HFFc6 (cell line): ENCODE measurements at places on chromosomes 6 and 20.

DNA sequence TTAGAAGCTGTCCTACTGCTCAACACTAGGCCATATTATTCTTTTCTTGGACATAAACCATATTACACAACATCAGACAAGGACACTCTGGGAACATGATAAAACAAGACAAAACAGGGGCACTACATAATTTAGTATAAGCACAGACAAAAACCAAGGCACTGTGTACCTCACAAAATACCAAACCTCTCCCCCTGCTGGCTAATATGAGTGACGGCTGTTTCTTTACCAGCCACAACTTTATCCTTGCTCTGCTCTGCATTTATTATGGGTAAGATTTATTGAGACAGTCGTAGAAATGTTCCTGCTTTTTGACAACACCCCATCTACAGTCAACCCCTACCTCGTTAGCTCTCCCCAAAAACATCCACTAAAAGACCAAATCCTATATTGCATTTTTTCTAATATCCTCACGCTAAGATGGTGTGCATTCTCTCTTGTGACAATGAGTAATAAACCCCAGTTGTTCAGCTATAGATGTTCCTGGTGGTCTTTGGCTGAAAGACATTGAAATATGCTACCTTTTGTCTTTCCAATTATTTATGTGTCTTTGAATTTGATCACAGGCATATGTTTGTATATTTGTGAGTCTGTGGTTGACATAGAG, 23.8 kb upstream of the POLR1H start:
- DNase-seq, result peak; percentile 15
- no peaks in the 10 kb centered on the region for H3K27me3 ChIP-seq
- peaks cover 5% of the 10 kb centered on the region; the same call in 1 of the 2 replicates for H3K36me3 ChIP-seq
- no peak overlapping the region for H3K4me3 ChIP-seq
- H3K4me1 ChIP-seq, result no peaks in the 10 kb centered on the region

DNA sequence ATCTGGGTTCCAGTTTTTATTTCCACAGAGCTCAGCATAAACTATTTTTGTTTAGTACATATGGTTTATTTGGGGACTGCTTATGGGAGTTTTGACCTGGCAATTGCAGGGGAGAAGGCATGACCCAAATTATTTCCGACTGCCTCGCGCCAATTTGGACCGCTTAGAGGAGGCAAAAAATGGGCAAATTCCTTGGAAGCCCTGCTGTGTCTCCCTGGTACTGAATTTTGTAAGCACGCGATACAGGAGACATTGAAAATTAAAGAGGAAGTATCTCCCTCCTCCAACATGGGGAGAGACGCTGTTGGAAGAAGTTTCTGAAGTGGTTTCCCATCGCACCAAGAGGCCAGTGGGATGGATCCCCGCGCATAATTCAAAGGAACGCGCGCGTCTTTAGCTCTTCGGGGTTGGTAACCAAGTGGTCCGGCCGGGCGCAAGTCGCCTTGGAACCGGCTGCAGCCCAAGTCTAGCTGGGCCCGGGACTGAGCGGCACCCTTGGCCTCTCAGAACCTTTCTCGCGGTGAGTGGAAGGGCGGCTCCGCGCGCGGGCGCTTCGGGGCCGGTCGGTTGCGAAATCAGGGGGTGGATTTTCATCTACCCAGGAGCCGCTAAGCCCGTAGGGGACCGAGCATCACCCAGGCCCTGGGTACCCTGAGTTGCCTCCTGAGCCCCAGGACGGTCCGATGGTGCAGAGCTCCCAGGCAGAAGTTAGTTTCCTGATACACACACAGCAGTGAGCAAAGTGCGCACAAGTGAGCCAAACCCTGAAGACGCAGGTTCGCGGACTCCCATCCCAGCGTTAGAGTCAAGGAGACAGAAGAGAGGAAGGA, 6.2 kb downstream of the NKX2-2 start:
- H3K4me3 ChIP-seq, result peak overlapping the region; percentile 0; the same call in 1 of the 2 replicates
- peaks cover 33% of the 10 kb centered on the region for H3K4me1 ChIP-seq
- peaks cover 44% of the 10 kb centered on the region for H3K27me3 ChIP-seq
- no peak overlapping the region for H3K27ac ChIP-seq
- no peak for DNase-seq

DNA sequence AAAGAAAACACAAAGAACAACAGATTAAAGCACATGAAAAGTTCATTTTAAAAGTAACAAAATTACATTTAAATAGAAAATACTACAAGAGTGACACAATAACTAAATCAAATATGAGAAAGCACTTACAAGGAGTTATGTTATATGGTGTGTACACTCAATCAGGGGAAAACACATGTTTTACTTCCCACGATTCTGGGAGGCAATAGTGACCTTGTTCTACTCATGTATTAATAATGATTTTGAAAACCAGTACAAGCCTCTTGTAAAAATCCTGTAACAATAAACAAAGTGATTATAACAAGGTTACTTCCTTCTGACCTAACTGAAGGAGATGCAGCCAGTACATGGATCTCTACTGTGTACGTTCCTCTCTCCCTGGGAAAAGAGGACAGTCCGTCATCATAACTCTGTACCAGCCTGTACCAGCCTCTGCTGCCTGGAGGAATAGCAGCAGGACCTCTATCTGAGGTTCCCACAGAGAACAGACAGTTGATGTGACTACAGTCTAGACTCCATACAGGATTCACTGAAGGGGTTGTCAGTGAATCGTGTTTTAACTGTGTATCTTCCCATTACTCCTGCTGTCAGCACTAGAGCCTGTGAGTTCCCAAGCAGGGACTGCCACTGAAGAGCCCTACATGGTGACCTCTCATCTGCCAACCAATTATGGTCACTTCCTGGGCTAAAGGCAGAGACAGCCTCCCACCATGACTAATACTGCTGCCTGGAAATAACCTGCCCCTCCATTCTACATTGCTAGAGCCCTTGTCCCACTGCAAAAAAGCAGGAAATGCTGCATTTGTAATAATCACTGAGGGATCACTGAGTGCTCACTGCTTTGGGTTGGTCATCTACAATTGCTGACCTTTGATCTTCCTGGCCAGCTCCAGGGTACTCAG, 149.7 kb downstream of the KIF16B start:
- no peak overlapping the region for H3K4me3 ChIP-seq
- no peaks in the 10 kb centered on the region; the same call in 1 of the 2 replicates for H3K27me3 ChIP-seq
- no peak overlapping the region for H3K27ac ChIP-seq

DNA sequence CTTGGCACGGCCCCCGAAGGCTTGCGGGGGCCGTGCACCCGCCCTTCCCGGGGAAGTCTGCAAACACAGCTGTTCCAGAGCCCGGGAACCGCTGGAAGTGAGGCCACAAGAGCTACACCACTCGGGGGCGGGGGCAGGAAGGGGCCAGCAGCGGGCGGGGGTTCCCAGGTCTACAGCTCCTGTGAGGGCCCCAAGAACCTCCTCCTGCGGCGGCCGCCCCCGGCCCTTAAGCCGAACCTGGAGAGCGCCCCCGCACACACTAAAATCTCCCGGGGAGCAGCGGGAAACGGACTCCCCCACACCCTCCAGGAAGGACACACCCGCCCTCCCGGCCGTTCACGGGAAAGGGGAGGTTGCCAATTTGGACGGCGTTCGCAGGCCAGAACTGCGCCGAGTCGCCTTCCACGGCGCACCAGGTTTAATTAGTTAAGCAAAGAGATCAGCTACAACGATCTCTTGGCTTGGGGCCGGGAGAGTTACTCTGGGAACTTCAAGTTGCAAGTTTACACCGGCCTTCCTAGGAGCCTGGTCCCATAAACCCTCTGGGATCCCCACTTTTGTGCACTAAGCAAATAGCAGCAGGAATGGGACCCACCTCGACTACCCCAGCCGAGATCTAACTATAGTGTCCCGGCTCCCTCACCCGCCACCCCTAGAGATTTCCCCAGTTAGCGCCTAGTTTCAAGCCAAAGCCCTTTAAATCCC, 1.7 kb downstream of the JAG1 start:
- peaks cover 14% of the 10 kb centered on the region for H3K4me1 ChIP-seq
- peak; percentile 23 for DNase-seq
- peaks cover 9% of the 10 kb centered on the region for H3K27me3 ChIP-seq

DNA sequence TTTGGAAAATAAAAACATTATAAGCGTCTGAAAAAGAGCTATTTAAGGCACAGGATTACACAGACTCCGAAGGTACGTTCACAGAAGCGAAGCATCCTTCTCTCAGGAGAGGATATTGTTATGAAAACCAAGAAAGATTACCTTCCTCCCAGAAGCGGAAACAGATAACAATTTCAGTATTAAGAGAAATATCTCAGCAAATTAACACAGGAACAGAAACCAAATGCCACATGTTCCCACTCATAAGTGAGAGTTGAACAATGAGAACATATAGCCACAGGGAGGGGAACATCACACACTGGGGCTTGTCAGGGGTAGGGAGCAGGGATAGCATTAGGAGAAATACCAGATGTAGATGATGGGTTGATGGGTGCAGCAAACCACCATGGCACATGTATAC, 109.7 kb downstream of the CDK19 start:
- no peak overlapping the region for H3K4me3 ChIP-seq
- peaks cover 38% of the 10 kb centered on the region for H3K4me1 ChIP-seq
- no peak for DNase-seq
- no peaks in the 10 kb centered on the region for H3K36me3 ChIP-seq

DNA sequence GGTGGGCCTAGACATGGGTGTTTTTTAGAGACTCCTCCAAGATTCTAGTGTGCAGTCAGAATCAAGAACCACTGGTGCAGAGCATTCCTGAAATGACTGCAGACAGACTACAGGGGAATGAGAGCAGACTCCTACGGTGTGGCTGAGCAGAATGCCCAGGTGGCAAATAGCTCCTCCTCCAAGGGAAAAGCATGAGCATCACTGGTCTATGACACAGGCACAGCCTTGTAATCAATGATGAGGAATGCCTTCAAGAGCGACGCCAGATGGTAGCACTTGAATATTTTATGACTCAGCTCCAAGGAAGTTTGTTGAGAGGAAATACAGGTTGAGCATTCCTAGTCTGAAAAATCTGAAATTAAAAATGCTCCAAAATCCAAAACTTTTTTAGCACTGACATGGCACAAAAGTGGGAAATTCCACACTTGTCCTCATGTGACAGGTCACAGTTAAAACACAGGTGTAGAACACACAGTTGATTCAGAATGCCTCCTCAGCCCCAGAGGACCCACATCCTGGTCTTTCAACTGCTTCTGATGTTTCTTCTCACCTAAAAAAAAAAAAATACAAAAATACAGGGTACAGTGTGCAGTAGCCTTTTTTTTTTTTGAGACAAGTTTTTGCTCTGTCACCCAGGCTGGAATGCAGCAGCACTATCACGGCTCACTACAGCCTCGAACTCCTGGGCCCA, 10.6 kb upstream of the FAM8A1 start:
- H3K4me1 ChIP-seq, result peaks cover 12% of the 10 kb centered on the region
- peak overlapping the region; percentile 49 for H3K27ac ChIP-seq
- peak; percentile 82 for DNase-seq
- no peaks in the 10 kb centered on the region; the same call in 1 of the 2 replicates for H3K27me3 ChIP-seq
- H3K4me3 ChIP-seq, result no peak overlapping the region
- no peaks in the 10 kb centered on the region for H3K36me3 ChIP-seq

DNA sequence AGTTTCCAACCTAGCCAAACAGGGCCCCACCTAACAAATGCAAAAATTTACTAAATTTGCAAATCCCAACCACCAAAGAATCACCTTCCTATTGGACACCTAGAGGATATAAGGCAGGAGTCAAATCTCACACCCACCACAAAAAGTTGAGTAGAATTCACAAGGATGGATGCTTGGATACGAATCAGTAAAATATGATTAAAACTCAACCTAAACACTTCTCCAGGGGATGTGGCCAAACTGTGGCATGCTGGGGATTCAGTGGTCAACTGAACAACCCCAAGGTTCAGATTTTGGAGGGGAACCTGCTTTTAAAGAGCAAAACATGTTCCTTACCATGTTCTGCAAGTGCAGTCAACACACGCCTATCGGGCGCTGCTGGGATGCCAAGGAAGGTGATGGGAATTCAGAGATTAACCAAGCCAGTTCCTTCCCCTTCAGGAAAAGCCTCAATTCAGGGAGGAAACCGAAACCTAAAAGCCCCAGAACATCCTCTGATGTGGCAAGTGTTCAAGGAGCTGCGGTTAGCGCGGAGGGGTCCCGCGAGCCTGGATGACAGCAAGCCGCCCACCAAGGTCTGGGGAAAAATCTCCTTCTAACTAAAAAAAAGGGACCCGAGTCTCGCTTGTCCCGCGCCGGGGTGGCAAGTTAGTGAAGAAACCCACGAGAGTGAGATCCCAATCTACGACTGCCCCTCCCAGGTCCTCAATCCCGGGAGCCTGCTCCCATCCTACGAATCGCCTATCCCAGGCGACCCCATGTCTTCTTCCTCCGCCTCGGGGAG, 902 bp downstream of the SAMHD1 start:
- H3K4me3 ChIP-seq, result peak overlapping the region; percentile 98
- peaks cover 26% of the 10 kb centered on the region for H3K4me1 ChIP-seq
- peak overlapping the region; percentile 63 for H3K27ac ChIP-seq
- DNase-seq, result peak; percentile 23
